Progenitor cell of endocrine pancreas (in vitro differentiated cells): ENCODE measurements at places on chromosomes 5 and 9. TPM values are rescaled to one million over a fixed set of nuclear protein-coding genes. Genes with fewer than 3 reads are reported as not detected.

- DNase-seq = no peak
These were observed 21.0 kb downstream of the EXOC3 start for GRCh38 chr5:463952-464351.

The PRR7 gene
- 11.7 and 13.1 TPM in 2 replicates for total RNA-seq

GRCh38 chr9:110575169-110575568, 4.4 kb downstream of the SVEP1 start:
- no peak for DNase-seq

GRCh38 chr5:177370488-177371119, 12.9 kb downstream of the RGS14 start:
- DNase-seq = peak; percentile 87

DNA sequence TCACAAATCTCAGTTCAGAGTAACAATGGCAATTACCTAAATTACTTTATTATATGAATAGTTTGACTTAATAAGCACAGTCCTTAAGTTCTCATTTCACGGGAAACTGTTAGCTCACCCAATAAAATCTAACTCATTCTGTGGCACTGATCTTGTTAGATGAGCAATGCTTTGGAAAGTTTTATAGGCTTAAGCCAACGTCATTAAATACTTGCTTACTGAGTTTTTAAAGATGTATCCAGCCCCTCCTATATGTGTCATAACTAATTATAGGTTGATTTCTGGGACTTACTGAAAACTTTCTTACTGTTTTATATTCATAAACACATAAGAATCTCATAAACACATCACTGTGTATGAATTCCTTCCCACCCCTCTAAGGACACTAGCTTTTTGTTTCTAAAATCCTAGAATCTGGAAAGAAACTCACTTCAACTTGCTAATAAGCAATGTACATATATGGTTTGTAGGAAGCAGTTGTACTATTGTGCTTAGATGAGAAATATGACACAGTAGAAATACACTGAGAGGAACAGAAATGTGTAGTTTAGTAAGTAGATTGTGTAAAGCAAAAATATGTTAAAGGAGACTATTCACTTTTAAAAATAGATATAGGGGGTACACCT, 14.1 kb upstream of the MARCOL start:
- DNase-seq = no peak

The CYLC2 gene
- total RNA-seq = not detected in 2 replicates

GRCh38 chr9:38393128-38393796, 760 bp downstream of the ALDH1B1 start:
- no peak for DNase-seq

DNA sequence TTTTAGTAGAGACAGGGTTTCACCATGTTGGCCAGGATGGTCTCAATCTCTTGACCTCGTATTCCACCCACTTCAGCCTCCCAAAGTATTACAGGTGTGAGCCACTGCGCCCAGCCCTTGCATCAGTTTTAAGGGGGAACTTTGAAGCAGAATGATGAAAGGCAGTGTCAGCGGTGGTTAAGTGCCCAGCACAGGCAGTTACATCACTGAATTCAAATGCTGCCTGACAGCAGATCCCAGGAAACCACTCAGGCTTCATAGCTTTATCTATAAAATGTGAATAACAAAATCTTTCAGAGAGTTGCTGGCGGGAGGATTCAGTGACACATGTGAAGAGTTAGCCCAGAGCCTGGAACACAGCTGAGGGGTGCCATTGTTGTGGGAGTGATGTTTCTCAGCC, 26.5 kb downstream of the FGF1 start:
- no peak for DNase-seq

The MOB3B gene
- total RNA-seq = 15.3 and 15.4 TPM in 2 replicates

- no peak for DNase-seq
These were observed 119.7 kb upstream of the NIPBL start for GRCh38 chr5:36756848-36757247.

GRCh38 chr5:152547202-152547601, 142.1 kb upstream of the NMUR2 start:
- DNase-seq = no peak

DNA sequence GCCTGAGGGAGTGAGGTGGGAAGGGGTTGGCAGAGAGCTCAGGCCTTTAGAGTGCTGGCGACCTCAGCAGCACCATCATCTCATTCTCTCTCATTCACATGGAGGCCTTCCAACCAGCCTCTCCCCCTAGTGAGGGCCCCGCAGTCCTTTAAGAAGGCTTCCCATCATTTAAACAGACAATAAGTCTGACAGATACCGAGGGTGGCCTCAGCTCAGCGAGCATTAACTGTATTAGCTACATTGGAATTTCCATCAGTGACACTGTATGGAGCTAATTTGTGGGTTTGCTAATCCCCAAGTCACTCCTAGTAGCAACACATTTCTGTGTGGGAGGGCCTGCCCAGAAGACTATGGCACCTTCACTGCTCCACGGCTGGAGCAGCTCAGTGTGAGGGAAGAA, 75.8 kb downstream of the INSYN2B start:
- DNase-seq = no peak

DNA sequence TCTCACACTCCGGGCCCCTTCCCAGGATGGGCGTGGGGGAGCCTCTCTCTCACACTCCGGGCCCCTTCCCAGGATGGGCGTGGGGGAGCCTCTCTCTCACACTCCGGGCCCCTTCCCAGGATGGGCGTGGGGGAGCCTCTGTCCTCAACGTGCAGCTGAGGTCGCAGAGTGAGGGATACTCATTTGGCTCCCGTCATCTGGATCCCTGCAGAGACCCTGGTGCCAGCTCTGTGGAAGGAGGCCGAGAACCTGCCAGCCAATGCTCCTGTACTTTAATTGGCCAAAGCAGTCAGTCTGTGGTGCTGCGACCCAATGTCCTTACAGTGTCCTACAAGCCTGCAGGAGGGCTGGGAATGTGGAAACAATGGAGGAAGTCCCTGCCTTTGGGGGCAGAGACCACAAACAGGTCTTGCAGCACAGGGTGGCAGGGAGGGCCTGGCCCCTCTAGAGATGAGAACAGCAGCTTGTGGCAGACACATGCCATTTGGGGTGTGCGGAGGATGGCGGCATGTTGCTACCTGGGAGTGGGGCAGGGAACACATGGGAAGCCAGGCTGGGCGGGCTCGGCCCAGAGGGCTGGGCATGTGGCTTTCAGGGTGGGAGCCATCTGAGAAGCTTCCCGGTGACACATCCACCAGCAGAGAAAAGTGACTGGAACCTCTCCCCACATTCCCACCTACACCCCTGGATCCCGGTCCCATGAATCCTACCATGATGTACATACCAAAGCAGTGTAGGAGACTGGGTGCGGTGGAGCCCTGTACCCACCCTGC, 13.6 kb upstream of the MRNIP start:
- DNase-seq = no peak

- no peak for DNase-seq
These were observed 126.9 kb downstream of the TTC39B start for GRCh38 chr9:15180124-15180523.

The TAS2R1 gene
- total RNA-seq = 0.22 TPM in 1 of 2 replicates, not detected in the other

- DNase-seq = no peak
These were observed 204.9 kb upstream of the TRPM3 start for GRCh38 chr9:71326360-71326759.

- DNase-seq = no peak
These were observed at the start of gene FER for GRCh38 chr5:108747774-108748400. Gene FER, plus strand, starts transcription at chr5:108747897. Its CDS starts 50,286 bp downstream, at chr5:108798183.

DNA sequence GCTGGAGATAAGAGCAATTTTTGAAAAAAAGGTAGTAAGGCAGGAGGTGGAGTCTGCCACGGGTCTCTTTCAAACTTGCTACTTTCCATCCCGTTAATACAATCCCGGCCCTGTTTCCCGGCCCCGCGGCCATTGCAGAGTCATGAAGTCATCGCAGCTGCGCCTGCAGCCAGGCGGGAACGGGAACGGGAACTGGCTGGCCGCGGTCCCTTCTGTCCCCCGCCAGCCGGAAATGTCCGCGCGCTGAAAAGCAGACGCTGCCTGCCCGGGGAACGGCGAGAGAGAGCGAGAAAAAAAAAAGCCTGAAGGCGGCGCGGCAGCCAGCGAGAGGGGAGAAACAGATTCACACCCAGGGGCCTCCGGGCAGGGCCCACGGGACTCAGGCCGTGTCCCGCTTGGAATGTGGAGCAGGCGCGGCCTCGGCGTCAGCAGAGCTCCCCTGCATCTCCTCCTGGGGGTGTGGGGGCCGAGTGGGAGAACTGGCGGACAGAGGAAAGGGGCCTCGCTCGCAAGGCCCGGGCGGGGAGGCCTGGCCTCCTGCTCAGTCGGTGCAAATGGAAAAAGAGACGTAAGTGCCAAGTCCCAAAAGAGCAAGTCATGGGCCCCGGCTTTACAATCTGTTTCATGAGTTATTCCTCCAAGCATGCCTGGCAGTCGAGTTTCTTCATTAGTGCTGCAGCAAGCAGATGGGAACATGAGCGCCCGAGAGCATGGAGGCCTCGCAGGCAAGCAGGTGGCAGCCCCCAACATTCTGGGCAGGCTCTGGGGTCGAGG, 201.2 kb upstream of the GAS1 start:
- peak; percentile 38 for DNase-seq

The CTSV gene
- total RNA-seq = 10.1 and 10.5 TPM in 2 replicates

The IFNA21 gene
- total RNA-seq = not detected in 2 replicates

DNA sequence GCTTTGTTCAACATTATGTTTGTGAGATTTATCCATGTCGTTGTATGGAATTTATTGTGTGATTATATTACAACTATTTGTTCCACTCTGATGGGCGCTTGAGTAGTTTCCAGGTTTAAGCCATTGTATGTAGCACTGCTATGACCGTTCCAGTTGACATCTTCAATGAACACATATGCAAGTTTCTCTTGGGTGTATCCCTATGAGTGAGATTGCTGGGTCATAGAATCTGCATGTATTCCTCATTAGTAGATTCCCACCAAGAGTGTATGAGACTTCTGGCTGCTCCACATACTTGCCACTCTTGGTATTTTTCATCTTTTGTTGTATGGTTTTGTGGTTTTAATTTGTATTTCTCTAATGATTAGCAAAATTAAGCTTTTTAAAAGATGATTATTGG, 22.9 kb downstream of the NUP214 start:
- no peak for DNase-seq
